ENCODE measurements at places on chromosomes 3 and 15. TPM values are rescaled to one million over a fixed set of nuclear protein-coding genes. Genes with fewer than 3 reads are reported as not detected.

The HDAC11 gene
- total RNA-seq, result 15.3 TPM

The AVEN gene
- 37.5 TPM for total RNA-seq

The PDZRN3 gene
- total RNA-seq, result not detected

The ARGFX gene
- total RNA-seq, result not detected

DNA sequence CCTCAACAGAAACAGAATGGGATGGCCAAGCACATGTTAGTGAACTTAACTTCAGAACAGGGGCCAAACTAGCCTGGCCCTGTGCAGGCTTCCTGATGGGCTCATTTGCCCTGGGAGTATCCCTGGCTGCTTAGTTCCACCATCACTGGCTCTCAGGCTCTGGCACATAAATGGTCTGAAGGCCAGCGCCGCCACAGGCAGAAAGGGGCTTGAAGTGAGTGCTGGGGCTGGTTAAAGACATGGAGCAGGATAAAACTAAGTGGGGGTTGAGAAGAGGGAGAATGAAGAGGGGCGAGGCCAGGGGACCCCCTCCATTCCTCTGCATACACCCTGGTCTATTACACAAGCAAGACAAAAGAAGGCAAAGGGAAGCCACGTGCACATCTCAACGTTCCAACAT lies 12.2 kb downstream of the SLCO2A1 start:
- no peak for DNase-seq

- DNase-seq, result no peak
Observed at GRCh38 chr15:25693321-25694238, 169.5 kb downstream of the ATP10A start.

All from G401 (cell line).